ENCODE measurements at places on chromosomes 16 and 17. TPM values are rescaled to one million over a fixed set of nuclear protein-coding genes. Genes with fewer than 3 reads are reported as not detected.

DNA sequence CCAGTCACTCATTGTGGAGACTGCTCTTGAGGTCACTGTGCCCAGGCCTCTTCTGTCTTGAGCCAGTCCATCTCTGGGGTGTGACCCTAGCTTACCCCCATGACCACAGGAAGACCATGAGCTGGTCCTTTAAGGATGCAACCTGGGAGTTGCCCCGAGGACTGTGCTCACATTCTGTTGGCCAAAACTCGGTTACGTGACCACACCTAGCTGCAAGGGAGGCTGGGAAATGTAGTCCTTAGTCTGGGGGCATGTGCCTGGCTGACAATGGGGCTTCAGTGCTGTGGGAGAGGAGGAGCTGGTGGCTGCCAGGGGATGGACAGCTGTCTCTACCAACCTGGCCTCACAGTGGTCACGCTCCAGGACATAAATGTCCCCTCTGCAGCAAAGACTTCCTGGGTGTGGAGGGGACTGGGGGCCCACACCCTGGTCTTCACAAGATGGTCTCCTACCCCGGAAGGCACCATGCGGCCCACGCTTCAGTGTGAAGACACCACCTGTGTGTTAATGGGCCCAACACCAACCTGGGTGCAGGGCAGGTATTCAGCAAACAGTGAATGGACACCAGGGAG, 55.4 kb downstream of the JPH3 start:
- DNase-seq: no peak

GRCh38 chr17:67258821-67259468, 13.9 kb upstream of the HELZ start:
- DNase-seq: no peak

- no peak for DNase-seq
Observed at GRCh38 chr17:13096291-13096690, 78.5 kb upstream of the ELAC2 start.

GRCh38 chr16:977081-977701, 4.4 kb upstream of the SOX8 start:
- DNase-seq: no peak

DNA sequence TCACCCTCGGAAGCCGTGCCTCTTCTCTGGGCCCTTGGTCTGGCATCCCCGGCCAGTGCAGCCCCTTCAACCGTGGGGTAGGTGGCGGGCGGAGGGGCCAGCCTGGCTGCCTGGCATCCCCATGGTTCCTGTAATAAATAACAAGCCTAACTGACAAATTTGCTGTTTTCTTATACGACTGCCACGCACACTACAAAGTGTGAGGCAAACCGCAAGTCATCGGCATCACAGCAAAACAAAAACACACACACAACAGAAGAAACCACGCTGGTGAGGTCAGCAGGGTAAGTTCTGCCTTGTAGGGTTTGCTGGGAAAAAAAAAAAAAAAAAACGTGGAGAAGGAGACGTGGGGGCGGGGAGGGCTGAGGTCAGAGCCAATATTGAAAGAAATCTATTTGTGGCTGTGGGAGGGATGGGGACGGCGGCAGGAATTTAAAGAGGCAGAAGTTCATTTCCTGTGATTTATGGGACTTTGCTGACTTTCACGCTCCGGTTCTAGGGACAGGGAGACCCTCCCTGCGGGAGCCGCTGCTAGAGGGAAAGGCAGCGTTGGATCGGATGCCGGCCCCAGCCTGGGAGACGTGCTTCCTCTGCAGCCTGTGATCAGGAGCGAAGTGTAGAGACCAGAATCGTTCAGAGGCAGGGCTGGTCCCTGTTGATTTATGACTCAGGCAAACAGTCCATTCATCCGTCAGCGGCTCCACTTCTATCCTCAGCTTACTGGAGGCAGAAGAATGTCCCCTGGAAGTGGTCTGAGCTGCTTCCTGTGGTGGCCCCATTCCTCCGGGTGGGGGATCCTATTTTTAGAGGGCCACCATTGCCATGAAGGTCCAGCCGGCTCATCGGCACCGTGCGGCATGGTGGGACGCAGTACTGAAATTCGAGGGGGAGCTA, 162.8 kb downstream of the FOXL1 start:
- DNase-seq: no peak

DNA sequence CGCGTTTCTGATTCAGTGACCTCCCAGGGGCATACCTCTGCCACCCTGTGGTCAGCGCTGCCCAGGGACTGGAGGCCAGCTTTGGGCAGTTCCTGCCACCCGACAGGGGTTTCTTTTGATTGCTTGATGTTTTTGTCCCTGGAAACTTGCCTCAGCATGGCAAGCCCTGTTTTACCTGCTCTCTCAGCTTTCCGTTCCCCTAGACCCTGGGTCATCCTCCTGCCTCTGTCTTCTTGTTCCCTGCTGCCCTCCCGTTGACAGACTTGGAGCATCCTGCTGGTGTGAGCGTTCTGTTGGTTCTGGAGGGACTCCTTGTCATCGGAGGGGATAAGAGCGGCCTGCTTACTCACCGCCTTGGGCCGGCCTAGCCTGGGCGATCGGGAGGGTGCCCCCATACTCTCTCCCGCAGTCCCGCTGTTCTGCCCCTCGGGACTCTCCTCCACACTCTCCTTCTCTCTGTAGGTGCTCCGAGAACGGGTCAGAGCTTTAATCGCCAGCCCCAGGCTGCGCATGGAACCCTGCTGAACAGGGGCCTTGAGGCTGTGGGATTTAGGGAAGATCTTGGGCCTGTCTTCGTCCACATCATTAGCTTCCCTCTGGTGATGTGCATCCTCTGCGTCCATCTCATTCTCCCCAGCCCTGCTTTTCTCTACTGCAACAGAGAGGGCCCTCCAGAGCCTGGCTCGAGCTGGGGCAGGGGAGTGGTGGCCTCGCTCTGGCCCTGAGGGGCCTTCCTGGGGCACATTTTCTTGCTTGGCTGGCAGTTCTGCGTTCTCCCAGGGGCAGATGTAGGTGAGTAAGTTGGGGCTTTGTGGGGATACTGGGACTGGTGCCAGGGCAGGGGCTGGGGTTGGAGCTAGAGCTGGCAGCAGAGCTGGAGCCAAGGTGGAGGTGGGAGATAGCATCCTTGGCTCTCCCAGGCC, 13.7 kb downstream of the GPR179 start:
- DNase-seq: no peak

DNA sequence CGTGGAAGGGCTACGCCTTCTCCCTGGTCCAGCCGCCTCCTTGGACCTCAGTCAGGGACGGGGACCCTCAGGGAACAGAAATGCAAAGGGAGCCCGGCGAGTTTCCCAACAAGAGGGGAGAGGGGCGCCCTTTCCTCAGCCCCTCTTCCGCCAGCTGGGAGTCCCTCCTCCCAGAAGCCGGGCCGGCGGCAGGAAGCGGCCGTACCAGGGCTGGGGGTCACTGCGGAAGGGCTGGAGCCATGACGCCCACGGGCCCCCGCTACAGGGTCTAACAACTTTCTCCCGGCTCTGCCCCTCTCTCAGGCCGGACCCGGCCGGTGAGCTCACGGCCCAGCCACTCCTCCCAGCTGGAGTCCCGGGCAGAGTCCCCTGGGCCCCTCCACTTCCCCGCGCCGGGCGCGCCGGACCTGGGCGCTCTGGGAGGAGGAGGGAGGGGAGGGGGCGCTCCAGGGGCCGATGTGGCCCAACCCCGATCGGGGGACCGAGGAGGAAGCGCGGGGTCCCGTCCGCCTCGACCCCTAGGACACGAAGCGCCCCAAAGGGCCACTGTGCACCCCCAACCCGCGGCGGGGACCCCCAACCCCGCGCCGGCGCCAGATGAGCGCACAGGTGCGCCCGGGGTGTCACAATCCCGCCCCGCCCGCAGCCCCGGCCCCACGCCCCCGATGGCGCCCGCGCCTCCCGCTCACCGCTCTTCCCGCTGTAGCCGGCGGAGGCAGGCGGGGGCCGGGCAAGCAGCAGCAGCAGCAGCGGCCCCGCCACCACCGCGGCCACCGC, 578 bp downstream of the PGAP6 start:
- no peak for DNase-seq

GRCh38 chr17:10612957-10613744, 44.0 kb downstream of the MYH3 start:
- no peak for DNase-seq

DNA sequence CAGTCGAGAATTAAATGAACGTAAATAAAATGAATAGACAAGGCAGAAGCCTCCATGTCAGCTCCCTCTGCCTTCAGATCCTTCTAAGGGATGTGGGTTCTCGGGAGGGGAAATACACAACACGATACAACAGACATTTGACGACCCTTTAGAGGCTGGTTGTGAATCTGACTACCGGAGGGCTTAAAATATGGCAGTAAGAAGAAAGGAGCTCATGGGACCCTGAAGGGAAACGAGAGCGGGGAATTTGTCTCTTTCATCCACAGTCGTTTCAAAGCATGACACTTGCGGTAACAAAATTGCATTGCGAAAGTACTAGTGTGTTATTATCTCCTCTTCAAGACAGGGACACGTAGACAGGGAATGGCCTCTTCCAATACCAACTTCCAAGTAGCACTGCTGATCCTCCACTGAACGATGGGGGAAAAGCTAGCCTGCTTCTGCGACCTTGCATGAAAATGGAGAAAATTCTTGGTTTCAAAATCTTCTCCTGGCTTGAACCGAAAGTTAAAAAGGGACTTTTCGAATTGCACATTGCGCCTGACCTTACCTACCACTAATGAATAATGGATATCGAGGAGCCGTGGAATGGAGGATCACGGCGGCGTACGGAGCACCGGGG, 1.2 kb upstream of the TNRC6C start:
- no peak for DNase-seq

GRCh38 chr16:22161999-22162655, at the start of gene SDR42E2:
Gene SDR42E2 (plus strand): TSS chr16:22162506. CDS start chr16:22165583, 3,077 bp downstream.
- no peak for DNase-seq

GRCh38 chr16:77738706-77739558, 16.6 kb downstream of the NUDT7 start:
- DNase-seq: no peak

GRCh38 chr16:1159973-1160772, 7.3 kb downstream of the CACNA1H start:
- DNase-seq: no peak

DNA sequence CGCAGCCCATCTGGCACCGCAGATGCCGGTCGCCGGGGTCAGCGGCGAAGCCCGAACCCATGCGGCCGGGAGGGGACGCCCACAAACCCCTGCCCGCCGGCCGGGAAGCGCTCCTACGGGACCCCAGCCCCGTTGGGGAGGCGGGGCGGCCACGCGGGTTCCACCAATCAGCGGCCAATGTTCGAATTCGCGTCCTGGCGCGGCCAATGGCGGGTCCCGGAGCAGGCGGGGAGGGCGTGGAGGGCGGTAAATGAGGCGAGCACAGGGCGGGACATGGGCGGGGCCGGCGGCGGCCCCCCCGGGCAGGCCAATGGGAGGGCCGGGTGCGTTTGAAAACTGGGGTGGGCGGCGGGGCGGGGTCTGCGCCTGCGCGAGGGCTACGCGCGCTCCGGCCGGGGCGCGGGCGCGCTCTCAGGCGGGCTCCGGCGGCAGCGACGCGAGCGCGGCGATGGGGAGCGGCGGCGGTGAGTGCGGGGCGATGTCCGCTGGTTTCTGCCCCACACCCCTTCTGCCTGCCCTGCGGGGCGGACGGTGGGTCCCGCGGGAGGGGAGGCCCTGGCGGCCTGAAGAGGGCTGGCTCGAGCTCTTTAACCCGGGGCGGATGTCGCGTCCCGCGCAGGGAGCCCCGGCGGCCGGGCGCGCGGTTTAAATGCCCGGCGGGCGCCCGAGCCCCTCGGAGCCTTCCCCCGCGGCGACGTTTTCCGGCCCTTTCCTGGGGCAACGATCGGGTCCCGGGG, at the start of gene CCNF:
CCNF (plus strand) TSS at position 414 of the 737 bp plus-strand sequence; CDS start at position 449, 35 bp downstream.
- DNase-seq: no peak

DNA sequence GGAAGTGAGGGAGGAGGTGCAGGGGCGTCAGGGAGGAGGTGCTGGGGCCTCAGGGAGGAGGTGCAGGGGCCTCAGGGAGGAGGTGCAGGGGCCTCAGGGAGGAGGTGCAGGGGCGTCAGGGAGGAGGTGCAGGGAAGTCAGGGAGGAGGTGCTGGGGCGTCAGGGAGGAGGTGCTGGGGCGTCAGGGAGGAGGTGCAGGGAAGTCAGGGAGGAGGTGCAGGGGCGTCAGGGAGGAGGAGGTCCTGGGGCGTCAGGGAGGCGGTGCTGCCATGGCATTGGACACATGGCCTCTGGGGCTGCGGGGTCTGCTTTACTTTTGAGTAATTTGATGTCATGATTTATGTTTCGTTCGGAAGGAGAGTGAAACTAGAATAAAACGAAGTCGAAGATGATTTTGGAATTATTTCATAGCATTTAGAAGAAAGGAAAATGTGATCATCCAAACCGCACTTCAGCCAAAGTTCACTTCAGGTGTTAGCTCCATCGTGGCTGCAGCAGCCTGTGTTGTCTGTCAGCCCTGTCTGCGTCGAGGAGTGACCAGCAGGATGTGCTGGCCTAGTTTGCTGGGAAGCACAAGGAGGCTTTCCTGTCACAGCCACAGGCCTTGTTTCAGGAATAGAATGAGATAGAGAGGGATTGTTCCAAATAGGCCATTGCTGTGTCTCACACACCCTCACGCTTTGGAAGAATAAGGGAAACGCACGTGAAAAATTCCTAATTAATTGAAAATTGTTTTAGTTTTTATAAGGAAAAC, 42.8 kb downstream of the RAB11FIP3 start:
- DNase-seq: no peak

- DNase-seq: no peak
Observed at GRCh38 chr17:28532050-28532960, 20.1 kb downstream of the UNC119 start.

DNA sequence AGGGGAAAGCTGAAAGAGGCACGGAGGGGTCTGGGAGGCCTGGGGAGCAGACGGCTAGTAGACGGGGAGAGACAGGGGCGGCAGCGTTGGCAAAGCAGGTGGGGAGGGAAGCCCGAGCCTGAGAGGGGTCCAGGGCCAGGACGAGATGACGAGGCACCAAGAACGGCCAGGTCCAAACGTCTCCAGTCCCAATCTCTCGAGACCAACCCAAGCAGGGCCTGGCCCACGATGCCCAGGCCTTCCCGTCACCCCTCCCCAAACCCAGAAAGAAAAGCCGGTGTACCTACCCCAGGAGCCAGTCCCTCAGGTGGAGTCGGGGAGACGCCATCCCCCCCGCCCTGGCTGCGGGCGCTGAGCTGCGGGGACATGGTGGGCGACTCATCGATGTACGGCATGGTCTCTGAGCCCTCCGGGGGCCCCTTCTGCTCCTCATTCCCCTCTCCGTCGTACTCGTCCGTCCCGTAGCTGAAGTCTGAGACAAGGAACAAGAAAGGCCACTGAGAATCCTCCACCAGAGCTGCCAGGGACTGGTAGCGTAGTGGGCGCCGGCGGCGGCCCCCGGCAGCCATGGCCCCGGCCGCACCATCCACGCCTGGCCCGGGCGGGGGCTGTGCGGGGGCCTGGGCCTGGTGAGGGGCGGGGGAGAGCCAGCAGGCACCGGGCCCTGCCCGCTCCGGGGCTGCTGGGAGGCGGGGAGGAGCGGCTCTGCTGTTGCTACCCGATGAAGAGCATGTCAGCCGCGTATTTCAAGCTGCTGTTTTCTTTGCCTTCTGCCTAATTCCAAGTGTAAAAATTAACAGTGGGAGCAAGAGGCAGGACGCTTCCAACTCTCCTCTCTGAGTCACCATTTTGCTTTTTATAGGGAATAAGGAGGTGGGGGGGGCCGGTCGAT, 54.6 kb downstream of the ABR start:
- DNase-seq: no peak

GRCh38 chr16:86016201-86016965, 117.4 kb downstream of the IRF8 start:
- DNase-seq: no peak

- DNase-seq: no peak
Observed at GRCh38 chr17:67993998-67994361, 2.3 kb downstream of the C17orf58 start.

APOBR gene
- 2.5 TPM for total RNA-seq

CD300H gene
- total RNA-seq: not detected

CTRB2 gene
- total RNA-seq: not detected

SOST gene
- total RNA-seq: not detected

All from vagina (tissue), 2 donors.